Central memory CD8-positive, alpha-beta T cell (primary cell): ENCODE measurements at places on chromosomes 11 and 22.

- H3K4me1 ChIP-seq = peaks cover 36% of the 10 kb centered on the region
- peaks cover 5% of the 10 kb centered on the region for H3K36me3 ChIP-seq
- DNase-seq = no peak
- H3K4me3 ChIP-seq = no peak overlapping the region
- H3K27me3 ChIP-seq = no peaks in the 10 kb centered on the region
Measured at GRCh38 chr11:14417617-14418374, 58.8 kb upstream of the RRAS2 start.

DNA sequence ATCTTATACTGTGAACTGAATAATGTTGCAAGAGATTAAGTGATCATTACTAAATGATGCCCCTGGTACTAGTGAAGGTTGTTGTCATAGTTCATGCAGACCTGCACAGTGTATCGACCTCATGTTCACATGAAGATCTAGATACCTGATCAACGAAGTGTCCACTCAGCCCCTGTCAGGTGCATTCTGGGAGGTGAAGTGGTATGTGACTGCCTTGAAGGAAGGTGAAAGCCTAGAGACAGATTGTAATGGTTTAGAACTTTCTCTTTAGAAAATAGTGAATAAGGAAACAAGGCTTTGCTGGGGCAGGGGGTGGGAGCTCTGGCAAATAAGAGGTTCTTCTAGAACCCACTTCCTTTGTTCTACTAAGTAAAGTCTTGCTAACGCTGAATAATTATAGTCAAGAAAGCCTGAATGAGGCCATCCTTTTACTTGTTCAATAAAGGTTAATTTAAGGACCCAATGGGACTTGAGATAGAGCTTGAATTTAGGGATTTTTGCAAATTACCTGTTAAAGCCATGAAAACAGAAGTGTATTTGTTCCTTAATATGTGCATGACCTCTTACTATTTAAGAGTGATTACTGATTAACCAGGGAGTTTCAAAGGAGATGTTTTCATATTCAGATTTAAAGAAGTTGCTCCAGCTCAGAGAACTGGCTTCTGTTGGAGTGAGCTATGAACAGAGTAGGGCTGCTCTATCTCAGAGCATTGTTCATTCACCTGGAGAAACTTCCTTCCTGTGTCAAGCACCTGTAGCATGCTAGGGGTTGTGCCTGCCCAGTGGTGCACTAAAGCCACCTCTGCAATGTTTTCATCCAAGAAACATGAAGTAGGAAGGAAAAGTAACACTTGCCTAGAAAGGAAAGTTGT lies 45.3 kb downstream of the C22orf31 start:
- H3K4me1 ChIP-seq = peaks cover 8% of the 10 kb centered on the region
- H3K27me3 ChIP-seq = peaks cover under 1% of the 10 kb centered on the region
- H3K27ac ChIP-seq = no peak overlapping the region
- H3K4me3 ChIP-seq = no peak overlapping the region
- DNase-seq = no peak

DNA sequence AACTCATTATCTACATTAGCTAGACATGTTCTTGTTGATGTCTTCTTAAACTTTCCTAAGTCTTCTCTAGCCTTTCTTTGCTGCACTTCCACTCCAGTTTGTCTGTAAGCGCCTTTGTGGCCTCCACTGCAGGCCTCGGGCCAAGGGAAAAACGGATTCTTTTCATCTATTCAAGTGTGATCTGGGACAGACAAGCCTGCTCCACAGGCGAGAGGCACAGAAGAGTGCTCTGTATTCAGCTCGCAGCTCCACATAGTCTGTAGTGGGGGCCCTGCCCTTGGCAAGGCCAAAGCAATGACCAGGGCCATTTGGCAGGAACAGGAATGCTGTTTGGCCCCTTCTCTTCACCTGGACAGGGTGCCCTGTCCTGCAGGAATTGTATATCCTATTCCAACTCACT lies 84.1 kb upstream of the BARX2 start:
- H3K4me1 ChIP-seq = no peaks in the 10 kb centered on the region
- no peak for DNase-seq
- peaks cover 46% of the 10 kb centered on the region for H3K27me3 ChIP-seq
- no peak overlapping the region for H3K27ac ChIP-seq

- no peak overlapping the region for H3K4me3 ChIP-seq
- no peaks in the 10 kb centered on the region for H3K36me3 ChIP-seq
- peaks cover 13% of the 10 kb centered on the region for H3K27me3 ChIP-seq
- H3K4me1 ChIP-seq = no peaks in the 10 kb centered on the region
- no peak overlapping the region for H3K27ac ChIP-seq
- no peak for DNase-seq
Measured at GRCh38 chr11:69115586-69116560, 39.9 kb upstream of the SMIM38 start.

DNA sequence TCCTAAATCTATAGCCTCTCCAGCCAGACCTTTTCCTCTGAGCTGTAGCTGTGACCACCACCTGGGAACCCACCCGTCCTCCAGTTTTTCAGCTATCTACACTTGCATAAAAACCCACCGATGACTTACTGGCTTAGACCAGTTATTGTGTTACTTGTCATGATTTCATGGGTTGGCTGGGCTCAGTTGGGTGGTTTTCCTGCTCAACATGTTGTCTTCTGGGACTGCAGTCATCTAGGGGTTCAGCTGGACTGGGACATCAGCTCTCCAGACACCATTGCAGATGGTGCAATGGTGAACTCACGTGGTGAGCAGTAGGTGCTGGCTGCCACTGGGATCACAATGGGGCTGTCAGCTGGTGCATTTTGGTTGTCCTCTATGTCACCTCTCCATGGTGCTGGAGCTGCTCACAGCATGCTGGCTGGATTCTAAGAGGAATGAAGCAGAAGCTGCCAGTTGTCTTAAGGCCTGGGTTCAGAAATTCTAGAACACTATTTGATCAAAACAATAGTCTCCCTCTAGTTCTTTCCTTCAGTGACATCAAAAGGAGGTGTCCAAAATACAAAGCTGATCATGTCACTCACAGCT lies 1.3 kb upstream of the SYT13 start:
- no peak for DNase-seq
- peaks cover 92% of the 10 kb centered on the region for H3K27me3 ChIP-seq
- H3K4me1 ChIP-seq = no peaks in the 10 kb centered on the region
- no peak overlapping the region for H3K27ac ChIP-seq
- H3K36me3 ChIP-seq = no peaks in the 10 kb centered on the region

DNA sequence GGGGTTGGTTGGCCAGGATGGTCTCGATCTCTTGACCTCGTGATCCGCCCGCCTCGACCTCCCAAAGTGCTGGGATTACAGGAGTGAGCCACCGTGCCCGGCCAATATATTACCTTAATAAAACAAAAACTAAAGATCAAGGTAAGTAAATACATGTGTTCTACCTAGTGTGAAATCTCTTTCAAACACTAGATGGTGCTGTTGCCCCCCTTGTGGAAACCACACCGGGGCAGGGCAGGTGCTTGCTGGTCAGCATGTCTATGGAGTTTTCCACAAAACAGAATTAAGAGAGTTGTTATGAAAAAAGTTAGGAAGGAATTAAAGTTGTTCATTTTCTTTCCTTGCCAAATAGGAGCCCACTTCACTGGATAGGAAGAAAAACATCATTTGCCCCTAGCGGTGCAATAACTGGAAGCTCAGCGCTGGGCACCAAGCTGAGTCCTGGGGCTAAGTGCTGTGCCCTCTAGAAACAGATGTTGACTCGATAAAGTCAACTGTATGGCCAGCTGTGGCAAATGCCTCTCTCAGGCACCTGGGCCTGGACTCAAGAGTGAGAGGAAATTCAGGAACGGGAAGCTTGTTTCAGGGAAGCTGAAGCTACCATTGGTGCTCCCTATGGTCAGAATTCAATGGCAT lies 6.3 kb upstream of the KCNJ5 start:
- peaks cover 10% of the 10 kb centered on the region for H3K4me1 ChIP-seq
- H3K4me3 ChIP-seq = no peak overlapping the region
- no peak for DNase-seq
- peaks cover 75% of the 10 kb centered on the region for H3K27me3 ChIP-seq
- H3K27ac ChIP-seq = no peak overlapping the region
- H3K36me3 ChIP-seq = peaks cover 3% of the 10 kb centered on the region

GRCh38 chr11:62241095-62241494 lies 944 bp upstream of the SCGB1D2 start:
- H3K27me3 ChIP-seq = peaks cover 59% of the 10 kb centered on the region
- H3K27ac ChIP-seq = no peak overlapping the region
- no peaks in the 10 kb centered on the region for H3K4me1 ChIP-seq
- H3K36me3 ChIP-seq = no peaks in the 10 kb centered on the region

DNA sequence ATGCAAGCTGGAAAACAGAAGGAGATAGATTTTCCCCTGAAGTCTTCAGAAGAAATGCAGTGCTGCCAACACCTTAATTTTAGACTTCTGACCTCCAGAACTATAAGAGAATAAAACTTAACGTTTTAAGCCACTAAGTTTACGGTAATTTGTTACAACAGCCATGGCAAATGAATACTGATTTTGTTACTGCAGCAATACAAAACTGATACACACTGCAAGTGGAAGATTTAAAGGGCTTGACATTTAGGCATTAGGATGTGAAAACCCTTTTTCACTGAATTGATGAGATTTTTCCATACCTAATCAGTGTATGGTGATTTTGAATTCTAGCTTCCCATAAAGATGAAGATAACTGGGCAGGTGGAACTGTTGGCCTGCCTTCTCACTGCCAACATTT lies 22.1 kb upstream of the LMO2 start:
- no peak for DNase-seq
- H3K27ac ChIP-seq = no peak overlapping the region
- H3K27me3 ChIP-seq = peaks cover 73% of the 10 kb centered on the region
- peaks cover 2% of the 10 kb centered on the region for H3K36me3 ChIP-seq
- H3K4me3 ChIP-seq = no peak overlapping the region
- no peaks in the 10 kb centered on the region for H3K4me1 ChIP-seq

DNA sequence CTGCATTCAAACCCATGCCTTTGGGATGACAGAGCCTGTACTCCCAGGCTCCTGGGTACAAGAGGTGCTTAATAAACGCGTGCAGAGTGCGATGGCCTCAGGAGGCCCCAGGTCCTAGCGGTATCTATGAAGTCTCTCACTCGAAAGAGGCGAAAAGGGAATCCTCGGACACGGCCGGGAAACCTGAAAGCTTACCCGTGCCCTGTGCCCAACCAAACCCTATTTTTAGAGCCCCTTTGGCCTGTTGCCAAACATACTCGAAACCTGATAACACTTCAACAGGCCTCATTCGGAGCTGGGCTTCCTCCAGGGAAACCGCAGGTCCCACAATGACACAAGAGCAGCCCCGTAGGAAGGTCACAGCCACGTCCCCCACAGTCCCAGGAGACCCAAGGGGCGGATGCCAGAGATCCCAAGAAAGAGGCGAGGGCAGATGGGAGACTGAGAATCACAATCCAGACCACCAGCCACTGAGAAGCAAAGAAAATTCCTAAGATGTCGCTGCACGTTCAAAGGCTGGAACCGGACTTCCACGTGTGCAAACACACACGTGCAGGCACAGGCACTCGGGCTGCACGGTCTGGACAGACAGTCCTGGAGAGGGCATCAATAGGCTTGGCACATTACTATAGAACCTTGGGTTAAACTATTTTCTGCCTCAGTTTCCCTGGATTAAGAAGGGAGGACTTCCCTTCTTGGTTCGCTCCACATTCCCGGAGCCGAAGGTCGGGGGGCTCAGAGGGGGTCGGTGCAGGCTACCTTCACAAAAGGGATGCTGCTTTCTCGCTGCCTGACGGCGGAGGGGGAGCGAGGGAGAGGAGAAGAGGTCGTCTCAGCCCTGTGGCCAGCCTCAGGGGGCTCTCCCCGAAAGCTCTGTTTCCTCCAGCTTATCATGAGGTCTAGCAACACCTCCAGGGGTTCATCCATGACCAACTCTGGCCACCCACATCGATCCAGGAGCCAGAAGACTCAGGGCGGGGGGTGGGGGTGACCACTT lies 8.2 kb downstream of the PDGFB start:
- peaks cover 59% of the 10 kb centered on the region for H3K4me1 ChIP-seq
- peak overlapping the region; percentile 73 for H3K4me3 ChIP-seq
- DNase-seq = peak; percentile 41
- peaks cover 33% of the 10 kb centered on the region for H3K36me3 ChIP-seq
- H3K27me3 ChIP-seq = peaks cover 11% of the 10 kb centered on the region

DNA sequence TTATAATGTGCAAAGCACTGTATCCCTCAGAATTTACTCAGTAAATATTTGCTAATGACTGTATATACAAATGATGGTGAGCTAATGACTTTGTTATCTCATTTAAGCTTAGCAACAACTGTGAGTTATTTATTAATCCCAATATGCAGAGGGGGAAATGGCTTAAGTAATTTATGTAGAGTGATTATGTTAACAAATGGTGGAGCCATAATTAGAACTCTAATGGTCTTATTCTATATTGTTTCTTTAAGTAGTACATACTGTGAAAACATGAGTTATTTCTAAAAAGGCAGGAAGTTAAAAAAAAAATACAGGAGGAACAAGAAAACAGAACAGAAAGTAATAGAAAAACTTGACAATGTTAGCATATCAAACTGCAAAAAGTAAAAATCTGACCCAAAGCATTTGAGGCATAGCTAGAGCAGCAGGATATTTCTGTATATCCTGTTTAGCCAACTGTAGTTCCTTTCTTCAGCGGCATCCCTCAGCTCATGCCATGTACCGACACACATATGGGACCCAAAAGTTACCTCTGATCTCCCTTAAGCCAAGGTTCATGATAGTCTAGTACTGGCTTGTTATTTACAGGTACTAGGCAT lies 94.2 kb downstream of the FCHSD2 start:
- H3K4me3 ChIP-seq = no peak overlapping the region
- no peaks in the 10 kb centered on the region for H3K27me3 ChIP-seq
- H3K36me3 ChIP-seq = peaks cover 2% of the 10 kb centered on the region
- peak overlapping the region; percentile 52 for H3K27ac ChIP-seq
- peaks cover 25% of the 10 kb centered on the region for H3K4me1 ChIP-seq

GRCh38 chr11:117826832-117827231 lies 2.3 kb upstream of the FXYD2 start:
- no peak for DNase-seq
- H3K27ac ChIP-seq = peak overlapping the region; percentile 84
- H3K36me3 ChIP-seq = peaks cover 4% of the 10 kb centered on the region
- no peaks in the 10 kb centered on the region for H3K27me3 ChIP-seq
